ENCODE measurements at places on chromosomes 2 and 18.

DNA sequence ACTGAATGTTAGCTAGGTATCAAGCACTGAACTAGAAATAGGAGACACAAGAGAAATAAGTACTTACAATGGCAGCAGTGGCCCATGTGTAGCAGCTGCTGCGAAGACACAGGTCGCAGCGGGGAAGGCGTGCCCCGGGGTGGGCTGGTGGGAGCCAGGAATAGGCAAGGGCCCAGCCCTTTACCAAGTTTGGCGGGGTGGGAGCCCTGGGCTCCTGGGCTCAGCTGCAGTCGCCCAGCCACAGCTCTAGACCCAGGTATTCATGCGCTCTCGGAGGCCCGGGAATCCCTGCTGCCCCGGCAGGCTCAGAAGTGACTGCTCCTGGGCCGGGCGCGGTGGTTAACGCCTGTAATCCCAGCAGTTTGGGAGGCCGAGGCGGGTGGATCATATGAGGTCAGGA lies 1287.3 kb downstream of the CNTNAP5 start:
- no peak for DNase-seq

DNA sequence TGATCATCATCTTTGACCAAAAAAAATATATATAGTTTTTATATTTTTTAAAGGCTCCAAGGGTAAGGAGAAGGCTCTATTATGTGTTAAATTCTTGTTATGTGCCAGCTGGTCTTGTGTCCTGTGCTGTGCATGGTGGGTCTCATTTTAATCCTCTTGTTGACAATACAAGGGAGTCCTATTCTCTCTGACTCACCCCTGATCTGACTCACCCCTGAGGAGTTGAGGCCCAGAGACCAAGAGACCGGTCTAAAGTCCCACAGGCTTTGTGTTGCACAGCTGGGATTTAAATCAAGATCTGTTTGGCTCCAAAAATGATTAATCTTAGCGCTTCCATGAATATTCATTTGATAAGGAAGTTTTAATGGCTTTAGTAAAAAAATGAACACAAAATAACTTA lies 25.7 kb downstream of the MC2R start:
- no peak for DNase-seq

- no peak for DNase-seq
Observed at GRCh38 chr2:201208563-201209252, 25.8 kb downstream of the CASP10 start.

DNA sequence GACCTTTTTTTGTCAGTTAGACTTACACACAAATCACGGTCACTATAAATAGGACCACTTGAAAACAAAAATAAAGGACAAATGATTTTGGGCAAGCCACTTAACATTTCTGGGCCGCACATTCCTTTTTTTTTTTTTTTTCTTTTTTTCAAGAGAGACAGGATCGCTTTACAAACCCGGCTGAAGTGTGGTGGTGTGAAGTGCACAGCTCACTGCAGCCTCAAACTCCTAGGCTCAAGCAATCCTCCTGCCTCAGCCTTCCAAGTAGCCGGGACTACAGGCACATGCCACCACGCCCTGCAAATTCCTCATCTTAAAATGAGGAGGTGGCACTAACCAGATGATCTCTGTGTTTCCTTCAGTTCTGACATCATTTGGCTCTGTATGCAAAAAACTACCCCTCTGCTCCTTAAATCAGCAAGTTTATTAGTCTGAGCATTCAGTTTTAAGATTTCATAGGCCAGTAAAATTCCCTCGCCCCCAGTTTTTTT lies 28.3 kb upstream of the MRO start:
- no peak for DNase-seq

GRCh38 chr2:19987936-19988335 lies 2.0 kb downstream of the WDR35 start:
- DNase-seq, result no peak

DNA sequence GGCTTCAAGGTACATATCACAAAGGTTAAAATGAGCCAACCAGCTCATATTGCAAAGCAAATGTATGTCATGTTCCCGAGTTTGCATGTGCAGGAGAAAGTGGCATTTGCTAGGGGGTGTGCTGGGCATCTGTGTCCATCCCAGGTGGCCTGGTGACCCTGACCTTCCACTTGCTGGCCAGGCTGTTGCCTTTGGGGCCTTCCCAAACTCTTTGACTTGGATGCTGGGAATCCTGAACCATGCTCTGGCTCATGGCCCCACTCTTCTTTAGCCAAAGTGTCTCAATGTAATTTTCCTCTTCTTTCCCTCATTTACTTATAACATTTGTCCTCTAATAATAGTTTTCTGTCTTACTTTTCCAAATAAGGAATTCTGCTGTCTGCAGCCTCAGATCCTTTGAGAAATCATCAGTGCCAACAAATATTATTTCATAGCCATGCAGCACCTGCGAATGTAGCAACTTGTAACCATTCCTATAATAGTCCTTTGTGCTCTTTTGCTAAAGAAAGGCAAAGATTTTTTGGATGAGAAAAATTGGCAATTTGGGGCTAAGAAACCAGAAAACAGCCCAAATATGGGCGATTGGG lies 64.2 kb downstream of the MTCL1 start:
- DNase-seq, result no peak

GRCh38 chr2:178273787-178274360 lies 79.6 kb downstream of the OSBPL6 start:
- DNase-seq, result no peak

DNA sequence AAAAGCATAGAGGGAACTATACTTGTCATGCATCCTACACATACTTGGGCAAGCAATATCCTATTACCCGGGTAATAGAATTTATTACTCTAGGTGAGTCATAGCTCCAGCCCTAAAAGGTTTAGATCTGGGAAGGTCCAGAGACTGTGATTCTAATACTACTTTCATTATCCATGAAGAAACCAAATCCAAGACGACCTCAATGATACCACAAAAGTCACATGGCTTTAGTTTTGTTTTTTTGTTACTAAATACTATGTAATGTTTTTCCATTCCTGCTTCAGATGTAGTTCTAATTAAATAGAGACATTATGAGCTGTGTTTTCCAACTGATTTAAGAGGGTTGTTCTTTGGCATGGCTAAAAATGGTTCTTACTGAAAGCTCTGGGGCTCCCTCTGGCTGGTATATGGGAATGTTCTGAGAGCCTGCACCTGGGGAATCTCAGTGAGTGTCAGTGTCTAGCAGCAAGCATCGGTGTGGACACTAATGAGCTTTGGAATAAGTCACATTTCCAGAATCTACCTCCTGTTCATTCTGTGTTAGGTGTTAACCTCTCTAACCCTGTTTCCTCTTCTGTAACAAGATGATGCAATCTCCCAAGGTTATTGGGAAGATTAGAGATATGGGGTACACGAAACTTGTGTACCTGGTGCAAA lies 20.5 kb upstream of the IL1RL2 start:
- no peak for DNase-seq

DNA sequence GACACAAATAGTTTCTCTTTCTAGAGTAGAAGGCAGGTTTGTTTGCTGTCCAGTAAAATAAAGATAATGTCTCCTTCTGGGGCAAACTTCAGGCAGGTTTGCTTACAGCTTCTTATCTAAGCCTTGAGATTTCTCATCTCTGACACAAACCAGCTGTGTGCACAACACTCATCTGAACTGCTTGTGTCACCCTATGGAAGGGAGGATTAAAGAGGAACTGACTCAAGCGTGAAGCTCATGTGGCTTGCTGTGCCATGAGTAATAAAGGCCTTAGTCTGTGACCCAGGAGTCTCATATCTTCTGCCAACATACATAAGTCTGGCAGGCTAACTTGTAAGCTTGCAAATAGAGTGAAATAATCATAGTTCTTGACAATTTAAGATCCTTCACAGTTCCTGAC lies 24.2 kb upstream of the CPO start:
- no peak for DNase-seq

DNA sequence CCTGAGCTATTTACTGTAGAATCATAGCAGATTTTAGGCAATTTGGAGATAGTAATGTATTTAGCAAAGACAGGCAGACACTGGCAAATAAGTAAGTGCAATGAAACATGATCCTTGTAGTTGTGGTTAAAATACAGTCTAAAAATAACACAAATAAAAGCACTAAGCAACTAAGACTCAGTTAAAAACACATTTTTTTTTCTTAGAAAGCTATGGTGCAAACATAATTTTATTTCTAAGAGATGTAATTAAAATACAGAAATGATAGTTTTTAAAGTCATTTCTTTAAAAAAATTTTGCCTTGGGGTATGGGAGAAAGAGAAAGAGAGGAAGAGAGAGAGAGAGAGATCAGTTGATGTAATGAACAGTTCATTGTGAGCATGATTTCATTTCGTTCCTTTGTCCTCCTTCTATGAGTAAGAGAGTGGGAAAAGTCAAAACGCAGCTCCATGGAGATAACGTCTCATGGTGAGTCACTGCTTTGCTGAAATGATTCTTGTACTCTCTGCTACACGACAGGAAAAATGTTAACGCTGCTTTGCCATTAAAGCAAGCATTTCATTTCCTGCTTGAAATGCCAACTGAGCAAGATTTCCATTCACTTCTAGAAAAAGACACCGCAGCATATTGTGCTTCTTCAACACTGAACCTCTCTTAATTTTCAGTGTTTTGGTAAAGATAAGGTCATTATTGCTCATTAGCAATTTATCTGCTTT lies 61.3 kb upstream of the PGAP1 start:
- no peak for DNase-seq

- peak; percentile 27 for DNase-seq
Observed at GRCh38 chr2:217958206-217958883, 44.5 kb downstream of the TNS1 start.

Data from right lobe of liver (tissue), 6 donors.